ENCODE measurements at places on chromosomes 12 and 14. TPM values are rescaled to one million over a fixed set of nuclear protein-coding genes. Genes with fewer than 3 reads are reported as not detected.

ESPL1 gene
- total RNA-seq: 1.2 TPM

LARP4 gene
- 76.5 TPM for total RNA-seq

KRT6B gene
- total RNA-seq: not detected

ABCC9 gene
- total RNA-seq: 45.6 TPM

VAMP1 gene
- total RNA-seq: 19.9 TPM

SLC38A4 gene
- total RNA-seq: 0.31 TPM

DNA sequence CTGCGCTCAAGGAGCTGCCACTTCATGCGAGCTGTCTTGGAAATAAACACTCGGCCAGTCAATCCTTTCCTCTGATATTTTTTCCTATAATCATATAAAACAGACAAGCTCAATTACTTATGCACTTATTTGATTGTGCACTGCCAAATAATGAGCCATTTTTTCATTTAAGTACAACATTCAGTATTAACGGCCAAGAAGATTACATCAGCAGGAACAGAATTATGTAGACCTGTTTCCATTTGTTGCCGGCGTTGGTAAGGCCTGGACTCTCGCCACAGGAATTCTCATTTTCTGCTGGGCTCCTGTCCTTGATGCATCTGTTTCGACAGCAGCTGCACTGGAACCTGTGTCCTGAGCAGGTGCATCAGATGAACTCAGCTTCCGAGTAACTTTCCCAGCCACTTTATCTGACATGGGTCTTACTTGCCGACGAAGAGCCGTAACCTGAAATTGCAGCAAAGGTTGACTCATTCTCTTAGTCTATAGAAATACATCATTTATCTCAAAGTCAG, 110.2 kb downstream of the KIF21A start:
- no peak for DNase-seq

- no peak for DNase-seq
These were observed 82.4 kb downstream of the PTPRR start for GRCh38 chr12:70838127-70838526.

- DNase-seq: no peak
These were observed 16.8 kb downstream of the CLMN start for GRCh38 chr14:95302667-95303506.

DNA sequence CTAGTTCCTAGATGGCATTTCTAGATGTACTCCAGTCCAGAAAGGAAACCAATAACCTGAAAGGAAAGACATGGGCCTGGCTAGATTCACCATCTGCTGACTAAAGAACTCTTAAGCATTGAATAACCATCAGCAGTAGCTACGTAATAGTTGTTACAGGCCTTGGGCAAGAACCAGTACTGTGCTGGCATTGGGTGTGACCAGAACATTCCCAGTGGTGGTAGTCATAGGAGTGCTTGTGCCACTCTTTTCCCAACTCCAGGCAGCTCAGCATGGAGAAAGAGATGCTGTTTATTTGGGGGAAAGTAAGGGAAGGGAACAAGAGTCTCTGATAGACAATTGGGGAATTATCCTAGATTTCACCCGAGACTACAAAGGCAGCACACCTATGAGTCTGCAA, 333.3 kb downstream of the SLC16A7 start:
- no peak for DNase-seq

GRCh38 chr12:32896432-32897280, at the start of gene PKP2:
TSS of gene PKP2 (minus strand) at chr12:32896777. CDS start at chr12:32896731, 46 bp downstream.
- DNase-seq: peak; percentile 72

- DNase-seq: no peak
These were observed 10.9 kb upstream of the PTGER2 start for GRCh38 chr14:52303236-52303635.

All from sciatic nerve (tissue), 2 donors.